ENCODE measurements at places on chromosomes 4 and X. TPM values are rescaled to one million over a fixed set of nuclear protein-coding genes. Genes with fewer than 3 reads are reported as not detected.

Gene AFP
- 1.0 TPM for total RNA-seq

Gene NXF3
- total RNA-seq, result not detected

Gene RNF175
- not detected for total RNA-seq

Gene ESX1
- not detected for total RNA-seq

Gene RASL11B
- not detected for total RNA-seq

Gene PNPLA4
- total RNA-seq, result 10.4 TPM

Gene ARSJ
- total RNA-seq, result 64.5 TPM

Gene MED28
- total RNA-seq, result 12.8 TPM

Gene PHEX
- 0.85 TPM for total RNA-seq

Gene SPATA18
- total RNA-seq, result 9.5 TPM

Gene RAB41
- not detected for total RNA-seq

Gene TMEM156
- 14.4 TPM for total RNA-seq

Gene HNRNPDL
- 147 TPM for total RNA-seq

Gene MRFAP1L1
- 51.9 TPM for total RNA-seq

Gene NLRP2B
- under 0.01 TPM for total RNA-seq

Gene RTL3
- under 0.01 TPM for total RNA-seq

Gene ADH1A
- not detected for total RNA-seq

Measured in endothelial cell of coronary artery (primary cell).